LoVo (cell line): ENCODE measurements at places on chromosomes 6 and 20.

- no peak for DNase-seq
Measured at GRCh38 chr6:16547587-16547986, 213.7 kb downstream of the ATXN1 start.

- no peak for DNase-seq
Measured at GRCh38 chr6:82076916-82077315, 170.6 kb downstream of the IBTK start.

DNA sequence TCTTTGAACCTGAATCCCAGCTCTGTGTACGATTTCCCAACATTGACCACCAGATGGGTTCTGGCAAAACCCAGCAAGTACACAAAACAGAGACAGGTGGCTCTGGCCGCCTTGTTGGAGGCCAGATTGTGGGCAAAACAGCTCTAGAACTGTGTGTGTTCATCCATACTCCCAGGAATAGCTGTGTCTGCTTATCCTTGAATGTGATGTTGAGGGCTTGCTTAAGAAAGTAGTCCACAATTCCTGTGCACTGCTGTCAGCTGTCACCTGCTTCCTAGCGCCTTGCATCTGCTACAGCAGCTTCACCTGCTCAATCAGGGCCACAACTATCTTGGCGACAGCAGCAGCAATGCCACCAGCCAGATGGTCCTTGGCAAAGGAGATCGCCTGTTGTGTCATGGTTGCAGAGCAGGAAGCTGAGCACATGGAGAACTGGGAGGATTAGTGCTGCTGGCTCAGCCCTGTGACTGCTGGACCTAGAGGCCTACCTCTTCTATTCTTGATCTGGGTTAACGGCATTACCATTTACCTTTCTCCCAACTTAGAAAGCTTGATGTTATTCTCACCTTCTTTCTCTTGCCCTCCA, 3.7 kb upstream of the SMAP1 start:
- DNase-seq: no peak

GRCh38 chr6:12033770-12034169, 21.7 kb downstream of the HIVEP1 start:
- DNase-seq: no peak

DNA sequence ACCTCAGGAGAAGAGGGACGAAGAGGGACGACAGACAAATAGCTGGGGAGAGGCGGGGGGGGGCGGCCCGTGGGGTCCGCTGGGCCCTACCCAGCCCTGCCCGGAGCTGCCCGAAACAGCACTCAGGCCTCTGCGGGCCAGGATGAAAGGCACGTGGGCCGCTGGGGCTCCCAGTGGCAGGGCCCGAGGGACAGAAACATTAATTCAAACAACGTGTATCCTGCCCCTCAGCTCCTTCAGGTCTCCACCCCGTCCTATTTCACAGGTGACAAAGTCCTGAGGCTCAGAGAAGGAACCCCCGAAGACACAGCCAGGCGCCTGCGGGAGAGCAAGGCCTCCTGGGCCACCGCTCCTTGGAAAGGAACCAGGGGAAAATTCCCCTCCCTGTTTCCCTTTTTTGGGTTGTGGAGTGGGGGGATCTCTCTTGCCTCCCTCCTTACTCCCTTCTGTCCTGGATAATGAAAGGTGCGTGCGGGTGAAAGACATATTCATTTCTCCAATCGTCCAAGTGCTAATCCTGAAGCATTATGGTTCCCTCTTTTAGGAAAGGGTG, 93.3 kb downstream of the RNASET2 start:
- DNase-seq: no peak

GRCh38 chr6:34860776-34861175, 27.1 kb downstream of the TAF11 start:
- no peak for DNase-seq

- no peak for DNase-seq
Measured at GRCh38 chr6:76230711-76231110, 158.2 kb upstream of the IMPG1 start.

GRCh38 chr6:7939184-7939863, 28.7 kb upstream of the TXNDC5 start:
- no peak for DNase-seq

GRCh38 chr6:27303613-27304272, 8.3 kb downstream of the POM121L2 start:
- DNase-seq: no peak

- no peak for DNase-seq
Measured at GRCh38 chr20:46670585-46671584, 18.4 kb downstream of the TP53RK start.

- DNase-seq: no peak
Measured at GRCh38 chr6:124968401-124968800, 6.2 kb downstream of the RNF217 start.

DNA sequence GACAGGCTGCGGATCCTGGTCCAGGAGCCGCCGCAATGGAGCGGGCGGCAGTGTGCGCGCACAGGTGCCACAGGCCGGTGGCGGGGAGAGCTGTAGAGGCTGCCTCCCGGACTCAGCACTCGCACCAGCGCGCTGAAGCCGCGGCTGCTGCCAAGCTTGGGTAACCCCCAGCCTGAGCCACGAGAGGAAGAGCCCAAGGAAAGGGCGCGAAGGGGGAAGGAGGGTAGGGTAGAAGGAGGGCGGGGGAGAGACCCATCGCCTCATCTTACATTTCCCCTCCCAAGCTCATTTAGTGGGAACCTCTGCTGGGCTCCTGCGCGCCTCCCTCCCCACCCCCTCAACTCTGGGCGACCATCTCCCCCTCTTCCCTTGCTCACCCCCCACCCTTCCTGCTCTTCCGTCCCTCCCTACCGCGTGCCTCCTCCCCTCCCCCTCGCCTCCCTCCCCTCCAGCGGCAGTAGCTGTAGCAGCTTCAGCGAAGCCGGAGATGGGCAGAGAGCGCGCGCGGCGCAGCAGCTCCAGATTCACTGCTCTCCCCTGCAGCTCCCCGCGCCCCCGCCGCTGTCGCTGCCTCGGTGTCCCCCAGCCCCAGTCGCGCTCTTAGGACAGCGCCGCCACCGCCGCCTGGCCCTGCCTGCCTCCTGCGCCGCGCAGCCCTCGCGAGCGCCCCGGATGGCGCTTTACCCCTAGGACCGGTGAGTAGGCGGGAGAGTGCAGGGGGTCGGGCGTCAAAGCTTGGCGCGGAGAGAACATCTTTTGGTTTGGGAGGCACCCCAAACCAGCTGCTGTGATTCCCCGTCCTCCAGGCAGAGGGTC, at the start of gene FUT9:
Gene FUT9 (plus strand): TSS at position 457 of the 816 bp plus-strand sequence. CDS start 187,182 bp downstream, outside the sequence.
- DNase-seq: no peak
